DMS79 treated with DMSO at 0.1 percent for 48 hours (cell line): ENCODE measurements at places on chromosomes 1 and 21.

GRCh38 chr1:243471754-243472745 lies 216.2 kb downstream of the SDCCAG8 start:
- no peak for DNase-seq

DNA sequence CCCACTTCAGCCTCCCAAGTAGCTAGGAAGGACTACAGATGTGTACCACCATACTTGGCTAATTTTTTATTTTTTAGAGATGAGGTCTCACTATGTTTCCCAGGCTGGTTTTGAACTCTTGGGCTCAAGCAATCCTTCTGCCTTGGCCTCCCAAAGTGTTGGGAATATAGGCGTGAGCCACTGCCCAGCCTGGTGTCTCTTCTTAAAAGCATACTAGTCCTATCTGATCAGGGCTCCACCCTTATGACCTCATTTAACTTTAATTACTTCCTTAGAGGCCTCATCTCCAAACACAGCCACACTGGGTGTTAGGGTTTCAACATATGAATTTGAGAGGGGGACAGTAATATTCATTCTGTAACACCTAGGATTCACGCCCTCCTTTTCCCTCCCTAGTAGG lies 130.9 kb downstream of the GLIS1 start:
- no peak for DNase-seq

DNA sequence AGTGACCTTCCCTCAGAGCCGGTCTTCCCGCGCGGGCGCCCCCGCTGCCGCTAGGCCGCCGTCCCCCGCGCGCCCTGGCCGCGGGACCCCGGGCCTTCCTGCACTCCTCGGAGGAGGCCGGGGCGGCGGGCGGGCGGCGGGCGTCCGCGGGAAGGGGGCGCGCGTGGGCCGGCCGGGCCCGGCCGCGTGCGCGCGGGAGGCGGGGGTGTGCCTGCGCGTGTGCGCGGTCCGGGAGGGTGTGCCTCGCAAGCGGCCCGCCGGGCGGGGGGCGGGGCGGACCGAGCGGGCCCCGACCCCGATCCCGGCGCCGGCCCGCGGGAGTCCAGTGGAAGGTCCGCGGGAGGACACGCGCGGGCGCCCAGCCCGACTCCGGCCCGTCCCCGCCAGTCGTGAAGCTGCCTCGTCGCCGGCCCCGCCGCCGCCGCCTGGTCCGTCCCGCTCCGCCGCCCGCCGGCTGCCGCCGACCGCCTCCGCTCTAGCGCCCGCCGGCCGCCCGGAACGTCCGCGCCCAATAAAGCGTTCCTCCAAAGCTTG lies 438 bp downstream of the MRPS6 start:
- DNase-seq = no peak

GRCh38 chr1:151133018-151133806 lies 13.2 kb downstream of the SEMA6C start:
- DNase-seq = no peak

DNA sequence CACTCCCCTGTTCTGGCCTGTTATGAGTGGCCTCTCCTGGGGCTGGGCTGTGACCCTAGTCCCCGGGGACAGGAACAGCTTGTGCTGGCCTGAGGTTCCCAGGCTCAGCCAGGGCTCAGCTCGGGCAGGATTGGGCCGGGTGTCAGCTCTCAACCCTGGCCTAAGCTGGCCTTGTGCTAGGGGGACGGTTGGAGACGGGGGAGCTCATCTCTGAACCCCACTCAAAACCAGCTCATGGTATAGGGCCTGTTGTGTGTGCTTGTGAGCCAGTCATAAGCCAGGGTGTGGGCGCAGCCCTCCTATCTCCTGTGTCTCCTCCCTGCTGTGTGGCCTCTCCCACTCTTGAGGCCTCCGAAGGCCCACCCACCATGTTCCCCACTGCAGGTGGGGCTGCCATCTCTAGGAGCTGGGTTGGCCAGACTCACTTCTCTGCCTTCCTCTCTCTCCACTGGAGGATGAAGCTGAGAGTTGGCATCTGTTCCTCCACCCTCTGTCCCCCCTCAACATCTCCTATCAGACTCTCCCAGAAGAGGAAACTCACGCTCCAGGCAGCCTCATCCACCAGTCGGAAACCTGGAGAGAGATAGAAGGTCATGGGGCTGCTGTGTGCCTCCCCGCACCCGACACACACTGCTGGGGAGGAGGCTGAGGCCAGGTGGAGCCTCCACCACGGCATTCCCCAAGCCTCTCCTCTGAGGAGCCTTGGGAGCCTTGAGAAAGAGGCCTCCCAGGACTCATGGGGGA lies 1.4 kb downstream of the PEAR1 start:
- DNase-seq = no peak
